ENCODE measurements at places on chromosomes 3 and 15.

GRCh38 chr3:86168512-86168911, 822.4 kb downstream of the VGLL3 start:
- no peak for DNase-seq

GRCh38 chr3:108209579-108209978, 12.6 kb downstream of the IFT57 start:
- no peak for DNase-seq

- DNase-seq = no peak
These were observed 24.3 kb downstream of the XYLB start for GRCh38 chr3:38370861-38371260.

DNA sequence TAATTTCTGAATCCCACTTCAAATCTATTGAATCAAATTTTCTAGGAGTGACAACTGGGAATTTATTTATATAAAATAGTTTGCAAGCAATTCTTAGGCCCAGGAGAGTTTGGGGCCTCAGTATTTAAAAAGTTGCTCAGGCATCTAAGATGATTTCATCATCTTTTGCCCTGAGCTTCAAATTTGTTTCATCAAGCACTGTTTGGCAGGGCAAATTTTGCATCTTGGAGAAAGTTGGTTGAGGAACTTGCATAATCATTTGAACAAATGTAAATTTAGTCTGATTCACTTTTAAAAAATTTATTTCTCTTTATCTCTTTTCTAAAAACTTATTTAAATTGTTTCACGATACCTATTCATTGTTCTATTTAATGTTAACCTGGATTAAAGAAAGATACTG, 702.8 kb downstream of the SI start:
- no peak for DNase-seq

DNA sequence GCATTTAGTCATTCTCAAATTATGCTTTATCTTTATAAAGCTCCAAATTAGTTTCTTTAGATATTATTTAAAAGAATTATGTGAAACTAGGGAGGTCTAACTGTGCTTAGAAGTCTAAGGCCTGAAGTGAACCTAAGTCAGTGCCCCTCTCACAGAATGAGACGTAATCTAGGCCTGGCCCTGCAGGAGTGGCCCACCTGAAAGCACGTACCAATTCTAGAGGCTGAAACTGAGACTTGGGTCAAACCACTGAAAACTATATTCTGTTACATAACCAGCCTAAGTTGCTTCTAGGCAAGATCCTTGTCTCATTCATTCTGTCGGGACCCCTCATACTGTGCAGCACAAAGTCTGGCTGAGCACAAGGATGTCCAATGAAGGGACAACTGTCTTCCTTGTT, 143.7 kb downstream of the ISL2 start:
- no peak for DNase-seq

- no peak for DNase-seq
These were observed 13.4 kb upstream of the RTP3 start for GRCh38 chr3:46484388-46484787.

- DNase-seq = no peak
These were observed 5.9 kb upstream of the DCP1A start for GRCh38 chr3:53353202-53353601.

- DNase-seq = no peak
These were observed 915 bp upstream of the CALML4 start for GRCh38 chr15:68205954-68206539.

- no peak for DNase-seq
These were observed 10.9 kb downstream of the KLF13 start for GRCh38 chr15:31337352-31338031.

- DNase-seq = no peak
These were observed 37.3 kb upstream of the ATP10A start for GRCh38 chr15:25900431-25900830.

DNA sequence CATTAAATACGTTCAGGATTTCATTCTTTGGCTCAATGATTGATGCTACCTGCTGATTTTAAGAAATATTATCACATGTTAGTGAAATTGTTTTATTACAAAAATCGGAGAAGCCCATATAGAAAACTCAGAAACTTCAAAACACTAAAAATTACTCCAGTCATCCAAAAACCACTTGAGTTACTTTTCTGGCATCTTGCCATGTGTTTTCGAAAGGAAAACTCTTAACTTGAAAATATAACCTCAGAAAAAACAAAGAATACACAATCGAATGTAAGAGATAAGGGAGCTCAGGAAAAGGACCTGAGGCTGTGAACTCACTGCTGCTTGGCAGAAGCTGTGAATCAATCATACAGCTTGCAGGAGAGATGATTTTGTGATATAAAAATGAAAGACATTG, 151.3 kb upstream of the SLITRK3 start:
- no peak for DNase-seq

DNA sequence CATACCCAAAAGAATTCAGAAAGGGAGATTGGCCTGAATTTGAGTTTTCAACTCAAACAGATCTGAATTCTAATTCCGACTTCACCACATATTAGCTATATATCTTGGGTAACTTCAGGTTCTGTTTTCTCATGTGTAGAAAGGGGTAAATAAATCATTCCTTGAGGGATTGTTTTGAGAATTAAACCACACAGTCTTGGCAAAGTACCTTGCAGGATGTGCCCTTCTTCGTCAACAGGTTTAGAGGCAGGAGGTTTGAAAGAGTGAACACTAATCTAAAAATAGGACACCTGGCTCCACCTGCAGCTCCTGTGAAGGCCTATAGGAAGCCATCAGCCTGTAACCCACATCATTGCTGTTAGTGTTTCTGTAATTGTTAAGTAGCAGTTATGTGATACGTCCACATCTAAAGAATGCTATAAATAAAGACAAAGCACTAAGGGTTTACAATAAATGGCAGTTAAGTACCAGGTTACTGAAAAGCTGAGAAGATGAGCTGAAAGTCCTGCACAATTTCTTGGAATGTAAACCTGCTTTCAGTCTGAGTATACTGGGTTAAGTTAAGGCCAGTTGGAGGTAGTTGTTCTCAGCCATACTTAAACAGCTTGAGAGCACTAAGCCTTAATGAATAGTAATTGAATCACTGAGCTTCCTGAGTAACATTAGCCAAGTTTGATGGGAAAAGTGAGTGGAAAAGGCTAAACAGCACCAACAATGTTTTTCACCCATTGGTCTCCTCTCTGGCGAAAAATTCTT, 6.0 kb downstream of the CCDC80 start:
- DNase-seq = no peak

DNA sequence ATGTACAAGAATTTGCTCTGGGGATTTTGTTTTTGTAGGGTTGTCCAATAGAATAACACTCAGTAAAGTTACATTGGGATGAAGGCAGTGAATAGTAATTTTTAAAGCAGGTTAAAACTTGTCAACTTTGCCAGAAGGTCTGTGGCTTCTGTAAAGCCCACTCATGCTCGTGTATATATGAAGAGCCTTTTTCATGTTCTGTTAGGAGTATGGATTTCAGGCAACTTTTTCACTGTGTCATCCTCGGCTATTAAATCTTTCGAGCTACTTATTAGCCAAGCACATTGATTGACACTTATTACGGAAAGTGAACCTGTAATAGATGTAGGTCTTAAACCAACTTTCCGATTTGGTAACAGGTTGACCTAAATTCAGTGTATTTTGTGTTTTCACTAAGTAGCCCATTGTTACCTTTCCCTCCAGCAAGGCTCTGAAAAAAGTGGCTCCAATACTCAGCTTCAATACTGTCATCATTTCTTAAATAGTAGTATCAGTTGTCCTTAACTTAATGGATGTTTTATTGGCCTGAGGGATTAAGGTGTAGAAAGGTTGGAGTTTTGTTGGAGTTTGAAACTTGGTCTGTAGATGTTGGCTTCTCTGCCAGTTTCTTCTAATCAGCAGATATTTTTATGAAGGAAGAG, 1.7 kb downstream of the PAK2 start:
- no peak for DNase-seq

- no peak for DNase-seq
These were observed 13.9 kb downstream of the GOLIM4 start for GRCh38 chr3:168081856-168082255.

GRCh38 chr15:48153526-48153925, 24.6 kb downstream of the MYEF2 start:
- DNase-seq = no peak

GRCh38 chr3:150582620-150583019, 20.5 kb upstream of the SELENOT start:
- DNase-seq = no peak

GRCh38 chr15:29938361-29939335, 116.4 kb upstream of the TJP1 start:
- DNase-seq = no peak

GRCh38 chr15:27527490-27528067, 556.6 kb downstream of the GABRG3 start:
- DNase-seq = no peak

- no peak for DNase-seq
These were observed 6.4 kb upstream of the FAM219B start for GRCh38 chr15:74913041-74913440.

- no peak for DNase-seq
These were observed 79.5 kb downstream of the IQSEC1 start for GRCh38 chr3:12993517-12994356.

DNA sequence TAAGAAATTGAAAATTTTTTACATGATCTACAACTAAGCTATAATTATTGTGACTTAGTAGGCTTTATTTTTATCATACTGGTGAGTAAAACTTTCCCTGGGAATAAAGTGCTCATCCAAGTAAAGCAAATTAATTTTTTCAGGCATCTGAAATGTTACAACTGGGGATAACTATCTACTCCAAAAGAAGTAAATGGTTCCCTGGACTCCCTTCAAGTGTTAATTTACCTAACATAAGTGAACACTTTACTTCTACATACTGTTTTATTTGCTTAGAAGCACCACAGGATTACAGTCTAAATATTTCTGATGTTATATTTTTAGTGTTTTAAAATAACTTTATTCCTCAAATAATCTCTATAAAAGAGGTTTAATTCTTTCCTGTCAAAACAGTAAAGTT, 57.8 kb downstream of the IFT57 start:
- no peak for DNase-seq

DNA sequence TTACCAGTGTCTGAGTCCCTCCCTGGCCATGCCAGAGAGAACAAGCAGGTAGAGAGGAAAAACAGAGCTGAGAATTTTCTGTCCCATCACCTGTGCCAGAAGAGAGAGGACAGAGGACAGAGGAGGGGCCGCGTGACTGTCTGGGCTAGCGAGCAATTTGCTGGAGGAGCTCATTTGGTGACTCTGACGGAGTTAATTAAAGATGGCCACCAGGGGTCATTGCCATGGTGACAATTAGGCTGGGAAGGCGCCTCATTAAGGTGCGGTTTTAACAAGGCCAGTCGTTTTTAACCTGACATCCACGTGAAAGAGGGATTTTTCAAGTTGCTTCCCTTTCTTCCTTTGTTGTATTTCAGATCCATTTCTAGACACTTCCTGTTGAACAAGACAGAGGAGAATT, 72.4 kb downstream of the RHCG start:
- no peak for DNase-seq

DNA sequence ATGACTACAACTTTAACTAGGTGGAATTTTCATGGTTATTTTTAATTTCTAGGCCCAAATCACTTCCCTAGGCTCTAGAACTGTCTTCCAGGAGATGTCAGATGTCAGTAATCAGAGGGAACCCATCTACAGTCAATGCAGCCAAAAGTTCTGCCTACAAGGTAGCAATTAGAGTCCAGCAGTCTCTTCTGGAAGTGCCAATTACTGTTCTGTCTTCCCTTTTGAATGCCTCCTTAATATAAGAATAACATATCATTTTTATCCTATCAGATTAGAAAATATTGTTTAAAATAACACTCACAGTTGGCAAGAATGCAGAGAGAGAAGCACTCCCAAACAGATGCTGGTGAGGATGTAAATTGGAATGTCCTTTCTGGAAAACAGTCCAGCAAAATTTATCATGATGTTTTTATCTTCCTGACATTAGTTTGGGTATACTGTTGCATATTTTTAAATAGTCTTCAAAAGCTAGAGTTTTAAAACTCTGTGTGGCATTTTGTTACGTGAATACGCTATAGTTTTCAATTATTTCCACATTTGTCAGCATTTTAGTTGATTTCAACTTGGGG, 543.7 kb downstream of the FHIT start:
- no peak for DNase-seq

- no peak for DNase-seq
These were observed 28.5 kb downstream of the PLAAT1 start for GRCh38 chr3:193269343-193270028.

- DNase-seq = no peak
These were observed 258.9 kb upstream of the THBS1 start for GRCh38 chr15:39321977-39322376.

GRCh38 chr15:101194546-101195125, 57.2 kb downstream of the CHSY1 start:
- DNase-seq = no peak

GRCh38 chr3:160564258-160564911, 986 bp downstream of the KPNA4 start:
- DNase-seq = no peak
